ENCODE measurements at places on chromosomes 5 and 9.

DNA sequence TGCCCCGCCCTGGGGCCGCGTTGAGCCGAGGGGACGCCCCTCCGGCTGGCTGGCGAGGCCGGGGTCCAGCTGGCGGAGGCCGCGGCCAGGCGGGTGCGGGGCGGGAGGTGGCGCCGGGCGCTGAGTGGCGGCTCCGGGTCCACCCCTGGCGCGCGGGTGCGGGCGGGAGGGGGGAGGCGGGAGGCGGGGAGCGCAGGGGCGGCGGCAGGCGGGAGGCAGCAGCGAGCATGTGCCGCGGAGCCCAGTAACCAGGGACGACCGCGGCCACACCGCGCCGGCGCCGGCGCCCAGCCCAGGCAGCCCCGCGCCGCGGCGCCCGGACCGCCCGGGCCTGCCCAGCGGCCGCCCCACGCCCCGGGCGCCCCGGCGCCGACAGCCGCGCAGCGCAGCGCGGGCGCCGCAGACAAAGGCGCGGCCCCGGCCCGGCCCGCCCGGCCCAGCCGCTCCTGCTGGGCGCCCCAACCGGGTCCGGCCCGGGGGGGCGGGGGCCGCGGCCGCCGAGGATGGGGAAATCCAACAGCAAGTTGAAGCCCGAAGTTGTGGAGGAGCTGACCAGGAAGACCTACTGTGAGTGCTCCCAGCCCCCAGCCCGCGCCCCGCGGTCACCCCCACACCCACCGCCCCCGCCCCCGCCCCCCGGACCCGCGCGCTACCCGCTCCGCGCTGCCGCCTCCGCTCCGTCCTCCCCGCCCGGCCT, at the start of gene NCS1:
TSS of gene NCS1 (plus strand) at position 244 of the 697 bp plus-strand sequence. CDS start at position 504, 260 bp downstream.
- peak; percentile 82 for DNase-seq

- DNase-seq: no peak
Measured at GRCh38 chr9:10651012-10651411, 38.2 kb upstream of the PTPRD start.

- DNase-seq: no peak
Measured at GRCh38 chr9:113634596-113635515, 171.3 kb downstream of the RGS3 start.

DNA sequence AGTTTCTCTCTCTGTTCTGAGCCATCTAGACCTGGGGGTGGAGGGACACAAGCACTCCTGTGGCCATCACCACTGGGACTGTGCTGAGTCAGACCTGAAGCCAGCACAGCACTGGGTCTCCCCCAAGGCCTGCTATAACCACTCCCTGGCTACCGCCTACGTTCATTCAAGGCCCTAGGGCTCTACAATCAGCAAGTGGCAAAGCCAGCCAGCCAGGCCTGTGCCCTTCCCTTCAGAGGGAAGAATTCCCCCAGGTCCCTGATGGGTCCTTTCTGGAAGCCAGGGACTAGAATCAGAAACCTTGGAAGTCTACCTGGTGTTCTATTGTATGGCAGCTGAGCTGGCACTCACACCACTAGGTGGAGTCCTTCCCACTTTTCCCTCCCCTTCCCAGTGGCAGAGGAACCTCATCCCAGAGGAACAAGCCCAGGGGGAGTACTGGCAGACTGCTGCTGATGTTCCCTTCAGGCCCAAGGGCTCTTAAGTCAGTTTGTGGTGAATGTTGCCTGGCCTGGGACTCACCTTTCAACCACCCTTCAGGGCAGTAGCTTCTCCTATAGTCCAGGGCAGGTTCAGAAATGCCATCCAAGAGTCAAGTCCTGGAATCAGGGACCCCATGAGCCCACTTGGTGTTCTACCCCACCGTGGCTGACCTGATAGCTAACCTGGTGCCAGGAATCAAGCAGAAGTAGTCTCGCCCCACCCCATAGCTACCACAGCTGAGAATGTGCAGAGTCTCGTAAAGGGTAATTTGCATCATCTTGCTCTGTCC, 20.0 kb downstream of the JMY start:
- DNase-seq: peak; percentile 55

- no peak for DNase-seq
Measured at GRCh38 chr9:134535171-134535570, 106.4 kb upstream of the COL5A1 start.

DNA sequence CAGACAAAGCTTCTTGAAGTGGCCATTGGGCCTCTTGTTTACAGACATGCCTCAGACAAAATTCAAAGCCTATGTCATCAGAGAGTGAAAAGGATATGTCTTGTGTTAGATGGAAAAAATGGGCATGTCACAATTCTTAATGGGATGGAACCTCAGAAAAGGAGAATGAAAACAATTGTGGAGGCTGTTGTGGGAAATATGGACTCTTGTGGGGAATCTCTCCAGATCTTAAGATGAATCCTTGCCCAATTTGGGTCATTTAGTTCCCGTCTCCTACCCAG, 19.5 kb downstream of the SLC22A5 start:
- DNase-seq: no peak

DNA sequence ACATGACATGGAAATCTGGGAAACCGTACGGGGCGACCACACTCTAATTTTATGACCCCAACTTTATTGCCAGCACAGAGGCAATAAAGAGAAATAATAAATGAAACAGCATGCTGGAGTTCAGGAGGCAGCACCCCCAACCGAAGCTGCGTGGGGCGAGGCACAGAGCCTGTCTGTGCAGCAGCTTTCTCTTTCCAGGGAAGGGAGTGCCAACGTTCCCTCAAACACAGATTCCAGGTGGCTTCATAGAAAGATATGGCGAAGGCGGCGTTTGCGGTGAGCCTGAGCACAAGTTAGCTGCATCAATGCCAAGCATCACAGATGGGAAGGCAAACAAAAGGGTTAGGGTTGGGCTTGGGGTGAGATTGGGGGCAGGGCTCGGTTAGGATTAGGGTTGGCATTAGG, 114.8 kb downstream of the HSD17B3 start:
- DNase-seq: no peak

GRCh38 chr5:164153469-164154172, 648.2 kb downstream of the MAT2B start:
- DNase-seq: no peak

DNA sequence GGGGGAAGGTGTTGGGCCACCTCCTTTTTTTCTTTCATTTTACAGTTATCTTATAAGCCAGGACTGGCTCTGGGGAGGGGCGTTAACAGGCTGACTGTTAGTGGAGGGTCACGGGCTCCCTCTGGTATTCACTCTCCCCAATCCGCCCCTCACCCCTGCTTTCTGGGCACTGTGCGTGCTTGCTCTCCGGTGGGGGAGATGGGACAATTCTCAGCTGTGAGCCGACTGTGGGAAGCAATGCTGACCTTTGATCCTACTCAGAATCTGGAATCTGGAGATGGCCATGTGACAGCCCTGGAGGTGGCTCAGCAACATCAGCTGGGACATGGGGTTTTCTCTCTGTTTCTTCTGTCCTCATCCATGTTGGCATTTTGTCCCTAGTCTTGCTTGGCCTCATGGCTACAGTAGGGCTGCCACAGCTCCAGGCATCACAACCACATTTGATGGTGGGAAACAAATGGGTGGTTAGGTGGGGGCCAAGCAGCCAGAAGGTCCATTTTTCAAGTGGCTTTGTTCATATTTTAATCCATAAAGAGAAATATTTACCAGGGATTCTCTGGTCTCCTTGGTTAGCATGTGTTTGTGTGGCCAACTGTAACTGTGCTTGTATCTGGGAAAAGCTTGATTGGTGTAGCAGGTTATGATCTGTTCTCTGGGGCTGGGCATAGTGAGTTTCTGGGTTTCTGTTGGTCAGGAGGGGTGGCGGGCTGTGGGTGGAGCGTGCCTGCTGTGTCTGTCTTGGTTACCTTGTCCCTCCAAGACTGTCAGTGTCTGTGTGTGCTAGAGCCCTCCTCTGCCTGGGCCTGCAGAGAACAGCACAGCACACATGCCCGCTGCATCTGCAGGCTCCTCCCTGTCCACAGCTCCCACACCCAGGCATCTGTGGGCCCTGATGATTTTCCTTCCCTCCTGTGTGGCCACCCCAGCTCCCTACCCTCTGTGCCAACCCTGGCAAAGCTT, 12.4 kb downstream of the WNK2 start:
- DNase-seq: no peak

GRCh38 chr5:173232499-173233346, 2.3 kb downstream of the NKX2-5 start:
- DNase-seq: no peak

All from cardiac muscle cell (in vitro differentiated cells and primary cell).